ENCODE measurements at places on chromosomes 1 and 21.

DNA sequence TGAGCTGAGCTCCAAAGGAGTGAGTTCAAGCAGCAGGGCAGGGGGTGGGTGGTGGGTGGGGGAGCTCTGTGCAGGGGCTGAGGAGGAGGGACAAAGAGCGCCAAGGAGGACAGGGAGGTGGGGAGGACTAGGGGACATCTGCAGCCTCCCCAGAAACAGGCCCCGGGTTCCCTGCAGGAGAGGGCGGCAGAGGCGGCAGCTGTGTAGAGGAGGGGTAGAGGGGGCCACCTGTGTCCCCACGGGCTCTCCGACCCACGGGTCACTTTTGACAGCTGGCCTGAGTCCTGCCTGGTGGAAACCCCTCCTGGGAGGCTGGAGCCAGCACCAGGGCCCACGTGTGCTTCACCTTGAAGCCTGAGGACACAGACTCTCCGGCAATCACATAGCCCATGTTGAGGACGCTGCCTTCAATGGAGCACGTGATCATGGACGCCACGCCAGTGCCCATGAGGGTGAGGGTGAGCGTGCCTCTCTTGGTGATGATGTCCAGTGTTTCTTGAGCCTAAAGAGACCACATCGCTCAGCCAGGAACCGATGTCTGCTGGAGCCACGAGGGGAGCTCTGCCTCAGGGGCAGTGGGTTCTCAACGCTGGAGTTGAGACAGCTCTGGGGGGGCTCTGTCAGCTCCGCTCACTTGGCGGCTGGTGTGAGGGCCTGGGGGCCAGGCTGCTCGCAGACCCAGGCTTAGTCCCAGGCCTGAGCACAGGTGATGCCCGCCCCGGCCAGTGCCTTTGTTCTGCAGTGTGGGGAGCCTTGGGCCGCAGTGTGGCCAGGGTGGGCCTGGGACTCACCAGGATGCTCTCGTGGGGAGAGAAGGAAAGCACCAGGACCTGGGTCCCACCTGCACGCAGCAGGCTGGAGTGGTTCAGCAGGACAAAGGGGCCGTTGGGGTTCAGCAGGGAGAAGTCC, 6.6 kb upstream of the TMEM52 start:
- no peak for DNase-seq

DNA sequence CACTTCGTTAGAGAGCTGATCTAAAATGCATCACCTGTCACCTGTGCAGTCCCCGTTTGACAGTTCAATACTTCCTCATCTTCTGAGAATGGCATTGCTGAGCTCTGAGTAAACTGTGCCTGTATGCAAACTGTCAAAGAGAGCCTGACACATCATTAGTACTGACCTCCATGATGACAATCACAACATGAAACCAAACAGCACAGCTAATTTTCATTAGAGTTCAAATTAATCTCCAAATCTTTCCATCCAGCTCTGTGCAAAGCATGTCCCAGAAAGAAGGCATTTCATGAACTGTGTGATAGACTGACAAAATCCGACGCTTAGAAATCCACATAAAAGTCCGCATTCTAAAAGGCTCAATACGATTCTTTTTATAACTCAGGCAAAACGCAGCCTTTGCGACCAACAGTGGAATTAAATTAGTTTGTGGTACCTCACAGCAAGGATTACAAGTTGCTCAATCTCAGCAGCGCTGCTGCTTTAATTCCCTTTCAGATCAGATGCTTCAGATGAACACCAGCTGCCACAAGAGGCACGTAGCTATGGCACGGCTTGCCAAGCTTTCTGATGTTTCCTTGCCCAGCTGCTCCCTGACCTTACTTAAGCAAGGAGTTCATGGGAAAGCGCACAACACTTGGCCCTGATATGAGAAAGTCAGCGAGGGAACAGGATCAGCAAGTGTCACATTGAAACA, 765.5 kb upstream of the PRMT6 start:
- no peak for DNase-seq

GRCh38 chr1:156095906-156096508, 13.7 kb upstream of the MEX3A start:
- no peak for DNase-seq

DNA sequence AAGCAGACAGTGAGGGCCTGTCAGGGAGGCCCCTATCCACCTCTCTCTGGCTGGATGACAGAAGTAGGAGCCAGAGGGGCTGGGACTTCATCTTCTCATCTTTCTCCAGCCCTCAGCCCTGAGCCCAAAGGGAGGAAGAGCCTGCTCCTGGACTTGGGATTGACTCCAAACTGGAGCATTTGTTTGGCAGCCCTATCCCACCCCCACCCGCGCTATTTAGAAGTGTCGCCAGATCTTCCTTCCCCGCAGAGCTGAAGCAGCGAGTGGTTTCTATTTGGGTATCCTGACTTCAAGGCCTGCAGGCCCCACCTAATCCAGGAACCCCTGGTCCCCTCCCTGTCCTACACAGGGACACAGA, 9.6 kb downstream of the NES start:
- no peak for DNase-seq

GRCh38 chr1:4076346-4076745, 176.3 kb upstream of the C1orf174 start:
- DNase-seq: no peak

GRCh38 chr1:228164561-228165371, 838 bp upstream of the IBA57 start:
- DNase-seq: no peak

- DNase-seq: no peak
Observed at GRCh38 chr1:230421481-230421880, 4.7 kb downstream of the PGBD5 start.

DNA sequence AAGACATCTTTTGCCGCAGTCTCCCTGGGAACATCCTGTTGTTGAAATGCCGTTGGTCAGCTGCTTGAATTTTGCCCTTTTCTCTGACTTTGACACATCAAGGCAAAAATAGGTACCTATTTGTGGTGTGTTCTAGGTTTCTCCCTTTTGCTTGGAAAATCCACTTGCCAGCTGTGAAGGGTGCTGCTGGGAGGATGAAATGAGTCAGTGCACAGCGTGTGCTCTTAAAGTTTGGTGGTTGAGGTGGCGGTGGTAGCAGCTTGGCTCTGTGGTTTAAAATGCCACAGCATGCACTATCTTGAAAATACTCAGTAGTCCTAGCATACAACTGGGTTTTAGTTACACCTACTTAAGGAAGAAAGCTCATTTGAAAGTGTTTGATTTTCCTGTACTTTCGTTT, 183.8 kb downstream of the DHRS3 start:
- no peak for DNase-seq

Data from iPS DF 19.7 (cell line).